ENCODE measurements at places on chromosomes 11 and 22. TPM values are rescaled to one million over a fixed set of nuclear protein-coding genes. Genes with fewer than 3 reads are reported as not detected.

GRCh38 chr11:118618115-118618990, 10.9 kb downstream of the PHLDB1 start:
- H3K4me1 ChIP-seq = peaks cover 9% of the 10 kb centered on the region
- H3K27me3 ChIP-seq = peaks cover 84% of the 10 kb centered on the region
- H3K36me3 ChIP-seq = no peaks in the 10 kb centered on the region
- no peak for DNase-seq
- no peak overlapping the region for H3K27ac ChIP-seq

- no peak overlapping the region for H3K4me3 ChIP-seq
- H3K27ac ChIP-seq = no peak overlapping the region
- no peak for DNase-seq
- H3K36me3 ChIP-seq = no peaks in the 10 kb centered on the region
- H3K27me3 ChIP-seq = peaks cover 37% of the 10 kb centered on the region
- no peaks in the 10 kb centered on the region for H3K4me1 ChIP-seq
Measured at GRCh38 chr11:6298605-6299004, 21.7 kb downstream of the CAVIN3 start.

DNA sequence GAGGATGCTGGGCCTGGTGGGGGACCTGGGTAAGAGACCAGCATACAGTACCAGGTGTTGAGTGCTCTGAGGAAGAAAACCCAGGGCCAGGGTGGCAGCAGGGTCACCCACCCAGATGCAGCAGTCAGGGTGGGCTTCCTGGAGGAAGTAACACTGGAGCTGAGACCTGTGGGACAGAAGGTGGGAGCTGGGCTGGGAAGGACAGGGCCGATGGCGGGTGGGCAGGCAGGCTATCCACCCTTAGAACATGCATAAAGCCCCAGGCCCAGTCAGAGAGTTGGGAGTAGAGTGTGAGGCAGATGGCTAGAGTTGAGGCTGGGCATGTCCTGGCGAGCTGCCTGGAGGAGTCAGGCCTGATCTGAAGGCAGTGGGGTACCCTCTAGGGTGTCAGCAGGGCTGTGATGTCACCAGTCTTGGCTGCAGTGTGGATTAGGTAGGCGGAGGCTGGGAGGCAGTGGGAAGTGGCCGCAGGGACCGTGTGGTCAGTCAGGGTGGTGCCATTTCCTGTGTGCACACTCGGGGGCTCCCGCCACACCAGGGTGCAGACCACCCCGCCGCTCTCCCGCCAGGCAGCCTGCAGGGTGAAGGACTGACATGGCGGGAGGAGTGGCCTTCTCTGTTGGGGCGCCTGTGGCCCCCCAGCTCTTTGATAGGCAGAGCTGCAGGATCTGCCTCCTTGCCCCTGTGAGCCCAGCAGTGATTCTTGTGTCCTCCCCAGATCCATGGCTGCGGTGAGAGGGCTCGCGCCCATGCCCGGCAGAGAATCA, 35.3 kb downstream of the IGHMBP2 start:
- peaks cover 18% of the 10 kb centered on the region for H3K36me3 ChIP-seq
- no peaks in the 10 kb centered on the region for H3K27me3 ChIP-seq
- no peak overlapping the region for H3K27ac ChIP-seq
- peaks cover 6% of the 10 kb centered on the region for H3K4me1 ChIP-seq

GRCh38 chr11:45045683-45046471, 95.2 kb upstream of the TP53I11 start:
- DNase-seq = no peak
- H3K4me1 ChIP-seq = no peaks in the 10 kb centered on the region
- H3K4me3 ChIP-seq = no peak overlapping the region
- no peak overlapping the region for H3K27ac ChIP-seq

The NRXN2 gene
- polyA plus RNA-seq = not detected

The APOA5 gene
- not detected for polyA plus RNA-seq

The SAA4 gene
- not detected for polyA plus RNA-seq

The ROBO3 gene
- 0.21 TPM for polyA plus RNA-seq

The DBX1 gene
- polyA plus RNA-seq = not detected
